DMS 273 treated with DMSO at 0.1 percent for 48 hours (cell line): ENCODE measurements at places on chromosomes 12 and 14.

DNA sequence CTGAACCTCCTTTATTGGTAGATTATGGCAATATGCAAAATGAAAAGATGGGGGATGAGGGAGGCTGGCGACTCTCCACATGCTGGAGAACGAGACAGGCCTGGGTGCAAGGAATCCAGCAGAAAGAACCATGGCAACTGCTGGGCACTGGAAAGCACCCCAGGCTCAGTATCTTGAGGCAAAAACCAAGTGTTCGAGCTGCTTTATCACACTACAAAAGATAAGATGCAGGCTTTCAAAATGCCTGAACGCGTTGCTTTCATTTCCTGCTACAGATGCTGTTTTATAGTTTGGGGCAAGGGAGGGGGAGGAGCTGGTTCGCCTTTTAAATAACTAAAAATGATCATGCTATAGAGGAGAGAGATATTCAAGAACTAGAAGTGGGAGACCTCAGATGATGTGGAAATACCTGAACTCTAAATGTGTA lies 38.9 kb downstream of the NIN start:
- DNase-seq, result no peak

DNA sequence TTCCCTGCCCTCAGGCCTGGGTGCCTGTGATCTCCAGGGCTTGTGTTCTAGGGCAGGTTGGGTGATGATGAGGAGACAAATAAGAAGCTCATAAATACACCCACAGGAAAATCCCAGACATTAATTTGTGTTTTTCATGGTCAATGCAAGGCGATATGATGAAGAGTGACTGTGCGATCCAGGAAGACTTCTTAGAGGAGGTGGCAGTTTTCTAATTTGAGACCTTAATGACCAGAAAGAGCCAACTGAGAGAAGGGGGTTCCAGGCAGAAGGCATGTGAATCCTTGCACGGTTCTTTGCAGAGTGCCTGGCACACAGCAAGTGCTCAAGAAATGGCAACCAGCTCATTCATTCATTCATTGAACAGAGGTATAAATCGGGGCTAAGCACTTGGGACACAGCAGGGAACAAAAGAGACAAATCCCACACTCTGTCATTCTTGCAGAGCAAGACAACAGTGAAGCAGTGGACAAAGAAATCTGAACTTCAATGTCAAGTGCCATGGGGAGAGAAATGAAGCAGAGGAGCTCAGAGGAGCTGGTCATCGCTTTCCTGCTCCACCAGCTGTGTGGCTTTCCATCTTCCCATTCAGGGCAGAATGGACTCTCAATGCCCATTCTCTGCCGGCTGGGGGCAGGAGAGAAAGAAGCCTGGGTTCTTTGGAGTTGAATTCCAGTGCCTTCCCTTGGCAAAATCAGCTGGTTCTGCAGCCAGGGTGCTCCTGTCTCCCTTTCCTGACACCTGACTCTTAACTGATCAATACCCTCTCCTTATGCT lies 128.3 kb downstream of the AACS start:
- no peak for DNase-seq

- no peak for DNase-seq
Observed at GRCh38 chr12:26845057-26845666, 12.2 kb upstream of the ITPR2 start.

- DNase-seq, result no peak
Observed at GRCh38 chr12:111209811-111210210, 159.1 kb downstream of the PHETA1 start.

DNA sequence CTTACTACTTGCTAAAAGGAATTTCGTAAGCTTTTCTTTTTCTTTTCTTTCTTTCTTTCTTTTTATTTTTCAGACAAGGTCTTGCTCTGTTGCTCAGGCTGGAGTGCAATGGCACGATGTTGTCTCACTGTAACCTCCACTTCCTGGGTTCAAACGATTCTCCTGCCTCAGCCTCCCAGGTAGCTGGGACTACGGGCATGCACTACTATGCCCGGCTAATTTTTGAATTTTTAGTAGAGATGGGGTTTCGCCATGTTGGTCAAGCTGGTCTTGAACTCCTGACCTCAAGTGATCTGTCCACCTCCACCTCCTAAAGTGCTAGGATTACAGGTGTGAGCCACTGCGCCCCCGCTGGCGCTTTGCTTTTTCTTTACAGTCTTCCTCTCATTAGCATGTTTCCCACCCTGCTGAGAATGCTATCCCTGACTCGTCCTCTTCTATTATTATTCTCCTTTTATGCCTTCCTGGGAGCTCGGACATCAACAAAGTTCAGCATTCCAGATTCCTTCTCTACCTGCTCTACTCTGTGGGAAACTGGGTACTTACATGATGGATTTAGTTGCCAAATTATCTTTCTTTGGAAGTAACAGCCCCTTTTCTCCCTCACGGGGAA lies 3.1 kb downstream of the MTHFD1 start:
- no peak for DNase-seq

GRCh38 chr12:130421896-130422295 lies 84.2 kb downstream of the PIWIL1 start:
- no peak for DNase-seq

GRCh38 chr12:122028905-122029560 lies 7.3 kb downstream of the BCL7A start:
- DNase-seq, result no peak

GRCh38 chr14:40757376-40757950 lies 849.2 kb upstream of the LRFN5 start:
- DNase-seq, result no peak

- peak; percentile 48 for DNase-seq
Observed at GRCh38 chr12:95218150-95219133, 835 bp downstream of the VEZT start.

- DNase-seq, result no peak
Observed at GRCh38 chr12:106632797-106633450, 50.1 kb downstream of the RFX4 start.

GRCh38 chr14:63713058-63713457 lies 14.8 kb downstream of the SGPP1 start:
- DNase-seq, result no peak

DNA sequence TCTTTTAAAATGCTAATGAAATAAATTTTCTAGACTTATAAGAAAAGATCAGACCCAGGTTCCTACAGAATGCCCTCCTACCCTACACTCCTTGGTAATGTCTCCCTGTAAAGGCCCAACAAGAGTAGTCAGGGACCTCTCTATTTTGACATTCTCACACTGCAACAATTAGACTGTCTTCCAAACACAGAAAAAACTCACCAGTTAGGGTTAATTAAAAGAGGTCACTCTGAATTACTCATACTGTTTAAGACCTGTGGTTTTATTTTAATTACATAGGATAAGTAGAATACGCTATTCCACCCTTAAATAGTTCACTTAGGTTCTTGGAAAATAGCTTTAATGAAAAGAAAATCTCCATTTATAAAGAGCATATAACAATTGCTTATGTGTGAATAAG lies 142.4 kb downstream of the ITPR2 start:
- no peak for DNase-seq

GRCh38 chr14:99329711-99330315 lies 57.8 kb upstream of the BCL11B start:
- DNase-seq, result no peak

- no peak for DNase-seq
Observed at GRCh38 chr12:5280086-5280485, 151.8 kb upstream of the NTF3 start.

GRCh38 chr14:75871181-75871880 lies 110.5 kb downstream of the TGFB3 start:
- DNase-seq, result no peak

DNA sequence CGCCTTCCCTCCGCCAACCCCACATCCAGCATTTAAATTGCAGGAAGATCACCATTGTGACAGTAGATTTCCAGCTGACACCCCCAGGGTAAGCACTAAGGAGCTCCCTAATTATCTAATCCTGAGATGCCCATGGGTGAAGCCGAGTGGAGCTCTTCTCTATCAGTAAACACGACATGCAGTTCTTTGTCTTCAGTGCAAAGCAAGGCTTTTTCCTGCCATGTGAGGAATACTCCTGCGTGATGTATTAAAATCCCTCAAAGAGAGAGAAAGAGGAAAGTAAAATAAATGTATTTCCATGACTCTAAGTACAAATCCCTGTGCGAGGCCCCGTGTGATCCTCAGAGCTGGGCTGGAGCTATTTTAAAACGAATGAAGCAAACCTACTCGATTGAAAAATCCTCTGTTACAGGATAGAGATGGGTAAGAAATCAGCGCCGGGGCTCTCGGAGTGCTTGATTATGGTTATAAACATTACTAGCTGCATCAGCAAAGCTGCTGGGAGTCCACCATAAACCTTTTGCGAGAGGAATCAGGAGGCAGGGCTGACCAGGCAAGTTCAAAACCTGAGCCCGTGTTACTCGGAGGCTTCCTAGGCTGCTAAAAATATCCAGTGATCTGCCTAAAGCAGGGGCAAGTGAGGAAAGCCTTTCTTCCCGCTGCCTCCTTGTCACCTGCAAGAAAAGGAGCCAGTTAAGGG lies 61.5 kb downstream of the MAP1LC3B2 start:
- no peak for DNase-seq

GRCh38 chr14:37579274-37579673 lies 15.8 kb downstream of the FOXA1 start:
- no peak for DNase-seq

DNA sequence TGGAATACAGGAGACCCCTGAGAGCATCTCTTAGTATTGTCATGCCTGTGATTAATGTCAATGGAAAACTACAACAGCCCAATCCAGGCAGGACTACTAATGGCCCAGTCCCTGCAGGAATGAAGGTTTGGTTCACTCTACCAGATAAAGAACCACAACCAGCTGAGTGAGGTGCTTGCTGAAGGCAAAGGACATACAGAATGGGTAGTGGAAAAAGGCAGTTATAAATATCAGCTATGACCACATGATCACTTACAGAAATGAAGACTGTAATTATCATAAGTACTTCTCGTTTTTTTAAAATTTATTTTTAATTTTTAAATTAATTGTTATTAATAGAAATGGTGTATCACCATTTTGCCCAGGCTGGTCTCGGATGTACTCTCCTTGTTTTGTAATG lies 17.2 kb upstream of the LPCAT3 start:
- no peak for DNase-seq

GRCh38 chr12:46702581-46703344 lies 123.0 kb downstream of the SLC38A4 start:
- no peak for DNase-seq

GRCh38 chr12:111409780-111410430 lies 4.2 kb downstream of the SH2B3 start:
- no peak for DNase-seq

- DNase-seq, result no peak
Observed at GRCh38 chr12:24139035-24139434, 189.6 kb upstream of the SOX5 start.

DNA sequence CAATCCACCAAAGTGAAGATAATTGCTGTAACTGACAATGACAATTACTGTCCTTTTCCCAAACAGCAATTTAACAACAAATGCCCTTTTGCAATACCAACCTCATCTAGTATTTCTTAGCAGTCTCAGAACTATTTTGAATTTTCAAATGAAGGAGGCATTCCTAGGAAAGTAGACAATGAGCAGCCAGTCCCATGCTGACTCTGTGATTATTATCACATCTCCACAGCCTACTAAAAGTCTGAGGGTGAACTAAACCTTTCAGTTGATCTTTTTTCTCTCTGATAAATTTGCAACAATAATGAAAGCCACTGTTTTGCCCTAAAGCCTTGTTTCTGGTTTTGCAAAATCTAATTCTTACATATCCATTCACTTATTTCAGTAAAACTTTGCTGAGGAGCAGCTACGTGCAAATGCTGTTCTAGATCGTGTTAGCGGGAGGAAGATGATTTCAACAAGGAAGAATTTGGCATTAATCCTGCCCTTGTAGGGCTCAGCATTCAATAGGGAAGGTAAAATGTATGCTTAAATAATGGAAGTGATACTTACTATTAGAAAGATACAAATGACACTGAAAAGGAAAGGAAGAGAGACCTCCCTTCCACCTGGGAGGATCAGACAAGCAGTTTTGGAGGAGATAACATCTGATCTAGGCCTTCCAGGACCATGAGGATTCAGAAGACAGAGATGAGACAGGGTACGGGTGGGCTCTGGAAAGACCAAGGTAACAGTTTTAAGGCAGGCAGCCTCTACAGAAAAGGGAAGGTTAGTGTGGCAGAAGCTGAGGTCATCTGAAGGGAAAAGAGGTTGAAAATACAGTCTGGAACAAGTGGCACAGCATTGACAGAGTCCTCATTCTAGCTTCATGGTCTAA lies 47.4 kb downstream of the SLC38A1 start:
- no peak for DNase-seq

- DNase-seq, result no peak
Observed at GRCh38 chr12:121144416-121144914, 11.8 kb downstream of the P2RX7 start.

GRCh38 chr12:116257215-116257614 lies 20.3 kb downstream of the MED13L start:
- DNase-seq, result peak; percentile 18

DNA sequence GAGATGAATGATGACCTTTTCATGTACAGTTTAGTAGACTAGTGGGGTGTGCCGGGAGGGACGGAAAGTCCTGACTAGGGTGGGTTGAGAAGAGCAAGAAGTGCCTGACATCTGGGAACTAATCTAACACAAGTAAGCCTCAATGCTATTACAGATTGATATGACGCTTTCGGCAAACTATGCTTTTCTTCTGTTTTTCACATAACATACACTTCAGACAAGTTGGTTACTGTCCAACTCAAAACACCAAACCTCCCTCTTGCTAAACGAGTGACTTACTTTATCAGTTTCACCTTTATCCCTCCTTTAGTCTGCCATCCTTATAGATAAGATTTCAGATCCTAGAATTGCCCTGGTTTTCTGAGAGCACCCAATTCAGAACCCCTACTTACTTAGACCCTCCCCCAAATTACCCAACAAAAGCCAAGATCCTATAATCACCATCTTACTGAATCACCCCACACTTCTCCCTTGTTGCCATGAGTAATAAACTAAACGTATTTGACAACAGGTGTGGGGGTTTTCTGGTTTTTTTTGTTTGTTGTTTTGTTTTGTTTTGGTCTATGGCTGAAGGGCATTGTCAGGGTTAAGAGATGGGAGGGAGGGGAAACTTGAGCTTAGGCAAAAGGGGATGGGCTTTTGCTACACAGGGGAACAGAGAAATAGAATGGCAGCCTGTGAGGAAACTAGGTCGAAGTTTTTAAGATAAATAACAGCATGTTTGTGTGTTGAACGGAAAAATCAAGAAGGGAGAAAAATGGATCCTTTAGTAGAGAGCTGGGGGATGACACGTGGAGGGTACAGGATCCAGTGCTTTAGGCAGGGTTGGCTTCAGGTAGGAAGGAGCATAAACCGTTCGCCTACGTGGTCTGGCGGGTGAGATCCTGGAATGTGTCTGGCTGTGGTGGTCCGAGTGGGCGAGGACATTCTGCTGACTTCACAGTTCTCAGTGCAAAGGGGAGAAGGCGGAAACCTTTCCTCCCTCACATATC lies 6.1 kb upstream of the PSMA3 start:
- DNase-seq, result no peak

- DNase-seq, result peak; percentile 8
Observed at GRCh38 chr12:3097186-3097804, 20.1 kb downstream of the TSPAN9 start.

DNA sequence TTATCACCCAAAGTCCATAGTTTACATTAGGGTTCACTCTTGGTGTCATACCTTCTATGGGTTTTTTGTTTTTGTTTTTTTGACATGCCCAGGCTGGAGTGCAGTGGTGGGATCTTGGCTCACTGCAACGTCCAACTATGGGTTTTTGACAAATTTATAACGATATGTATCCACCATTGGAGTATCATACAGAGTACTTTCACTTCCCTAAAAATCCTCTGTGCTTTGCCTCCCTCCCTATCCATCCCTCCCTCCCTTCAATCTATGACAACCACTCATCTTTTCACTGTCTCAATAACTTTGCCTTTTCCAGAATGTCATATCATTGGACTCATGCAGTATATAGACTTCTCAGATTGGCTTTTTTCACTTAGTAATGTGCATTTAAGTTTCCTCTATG lies 139.0 kb upstream of the CCDC198 start:
- DNase-seq, result no peak
